ENCODE measurements at places on chromosomes 1 and 21. TPM values are rescaled to one million over a fixed set of nuclear protein-coding genes. Genes with fewer than 3 reads are reported as not detected.

DNA sequence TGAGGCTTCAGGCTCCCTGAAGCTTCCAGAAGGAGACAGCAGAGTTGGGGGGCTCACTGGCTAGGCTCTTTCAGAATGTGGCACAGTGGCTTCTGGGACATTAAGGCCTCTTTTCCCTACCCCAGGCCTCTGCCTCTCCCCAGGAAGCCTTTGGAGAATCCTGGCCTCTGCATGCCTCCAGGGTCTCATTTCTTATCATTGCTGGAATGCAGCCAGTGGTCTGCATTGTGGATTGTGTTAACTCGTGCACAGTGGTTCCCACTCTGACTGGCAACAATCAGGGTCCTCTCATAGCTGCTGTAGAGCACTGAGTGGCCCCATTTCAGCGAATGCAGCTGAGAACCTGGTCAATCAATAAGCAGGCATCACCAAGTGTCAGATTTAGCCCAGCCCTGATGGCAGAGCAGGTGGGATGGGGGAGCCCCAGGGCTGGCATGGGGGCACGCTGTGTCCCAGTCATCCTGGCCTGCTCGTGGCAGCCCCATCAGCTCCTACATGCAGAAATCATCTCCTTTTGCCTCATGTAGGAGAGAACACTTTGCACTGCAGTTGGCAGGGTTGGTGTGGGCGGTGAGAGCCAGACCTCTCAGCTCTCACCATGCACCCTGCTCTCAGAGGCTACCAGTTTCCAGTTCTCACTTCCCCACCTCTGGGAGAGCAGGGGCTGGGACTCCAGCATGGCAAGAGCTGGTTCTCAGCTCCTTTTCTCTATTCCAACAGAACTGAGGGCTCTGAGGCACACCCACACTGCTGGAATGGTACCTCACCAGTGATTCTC is 13.4 kb downstream of the ADORA1 start:
- no peak overlapping the region for H3K27ac ChIP-seq
- H3K36me3 ChIP-seq: no peaks in the 10 kb centered on the region
- H3K27me3 ChIP-seq: no peaks in the 10 kb centered on the region
- no peak for DNase-seq
- no peaks in the 10 kb centered on the region for H3K4me1 ChIP-seq

GRCh38 chr1:18529714-18530113 is 49.0 kb downstream of the KLHDC7A start:
- DNase-seq: no peak
- no peak overlapping the region for H3K4me3 ChIP-seq
- no peaks in the 10 kb centered on the region for H3K36me3 ChIP-seq
- no peaks in the 10 kb centered on the region for H3K27me3 ChIP-seq

GRCh38 chr1:40665335-40666171 is at the start of gene RIMS3:
Gene RIMS3, minus strand, starts transcription at chr1:40665682. Its CDS starts 23,757 bp downstream, at chr1:40641925.
- no peak within 1 kb of the TSS for H3K27ac ChIP-seq
- H3K36me3 ChIP-seq: no peaks in the 10 kb centered on the region
- peak within 1 kb of the TSS; percentile 59 for H3K4me3 ChIP-seq
- no peaks in the 10 kb centered on the region for H3K27me3 ChIP-seq

DNA sequence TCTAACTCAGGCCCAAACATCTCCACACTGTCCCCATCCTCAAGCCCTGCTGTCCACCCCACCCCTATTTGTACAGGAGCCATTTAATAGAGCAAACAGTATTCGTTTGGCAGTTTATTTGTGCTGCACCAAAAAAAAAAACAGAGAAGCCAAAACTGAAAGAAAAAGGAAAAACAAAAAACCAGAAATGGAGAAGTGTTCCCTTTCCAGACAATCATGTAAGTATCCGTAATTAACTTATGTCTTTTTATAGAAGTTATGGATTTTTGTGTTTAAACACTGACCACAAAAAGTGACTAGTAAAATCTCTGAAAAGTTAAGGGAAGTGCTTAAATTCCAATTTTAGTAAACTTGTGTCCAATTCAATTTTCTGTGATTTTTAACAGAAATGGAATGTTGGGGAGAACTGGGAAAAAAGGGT is 40.4 kb upstream of the ZBTB18 start:
- no peak overlapping the region for H3K4me3 ChIP-seq
- no peaks in the 10 kb centered on the region for H3K36me3 ChIP-seq
- H3K27ac ChIP-seq: no peak overlapping the region
- no peaks in the 10 kb centered on the region for H3K4me1 ChIP-seq

DNA sequence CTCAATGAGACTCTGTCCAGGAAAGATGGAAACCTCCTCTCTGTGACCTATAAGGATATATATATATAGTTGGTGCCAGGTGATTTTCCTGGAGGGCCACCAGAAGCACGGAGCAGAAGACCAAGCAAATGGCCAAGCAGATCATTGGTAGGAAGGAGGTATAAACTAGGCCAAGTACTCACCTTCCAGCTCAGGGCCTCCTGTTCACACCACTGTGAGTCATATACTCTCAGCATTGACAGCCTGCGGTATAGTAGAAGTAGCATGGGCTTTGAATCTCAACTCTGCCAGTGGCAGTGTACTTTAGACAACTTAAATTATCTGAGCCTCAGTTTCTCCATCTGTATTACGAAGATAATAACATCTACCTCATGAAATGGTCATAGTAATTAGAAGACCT is 15.4 kb downstream of the IL12RB2 start:
- H3K4me3 ChIP-seq: no peak overlapping the region
- DNase-seq: no peak
- peaks cover 6% of the 10 kb centered on the region for H3K36me3 ChIP-seq
- H3K4me1 ChIP-seq: no peaks in the 10 kb centered on the region
- H3K27me3 ChIP-seq: no peaks in the 10 kb centered on the region
- H3K27ac ChIP-seq: no peak overlapping the region

- no peaks in the 10 kb centered on the region for H3K36me3 ChIP-seq
- no peaks in the 10 kb centered on the region for H3K4me1 ChIP-seq
- DNase-seq: no peak
- H3K27me3 ChIP-seq: no peaks in the 10 kb centered on the region
Measured at GRCh38 chr1:48947761-48948537, 171.3 kb upstream of the BEND5 start.

GRCh38 chr1:30863858-30864604 is 44.5 kb downstream of the SDC3 start:
- no peak for DNase-seq
- no peaks in the 10 kb centered on the region for H3K4me1 ChIP-seq
- no peak overlapping the region for H3K4me3 ChIP-seq
- no peaks in the 10 kb centered on the region for H3K36me3 ChIP-seq
- H3K27me3 ChIP-seq: no peaks in the 10 kb centered on the region
- H3K27ac ChIP-seq: no peak overlapping the region

GRCh38 chr1:171166361-171166760 is 18.7 kb upstream of the FMO2 start:
- no peak overlapping the region for H3K27ac ChIP-seq
- no peaks in the 10 kb centered on the region for H3K4me1 ChIP-seq
- H3K36me3 ChIP-seq: no peaks in the 10 kb centered on the region
- DNase-seq: no peak
- no peak overlapping the region for H3K4me3 ChIP-seq

GRCh38 chr1:15272009-15272781 is 25.2 kb downstream of the FHAD1 start:
- DNase-seq: no peak
- peaks cover 8% of the 10 kb centered on the region for H3K27me3 ChIP-seq
- H3K4me3 ChIP-seq: no peak overlapping the region

DNA sequence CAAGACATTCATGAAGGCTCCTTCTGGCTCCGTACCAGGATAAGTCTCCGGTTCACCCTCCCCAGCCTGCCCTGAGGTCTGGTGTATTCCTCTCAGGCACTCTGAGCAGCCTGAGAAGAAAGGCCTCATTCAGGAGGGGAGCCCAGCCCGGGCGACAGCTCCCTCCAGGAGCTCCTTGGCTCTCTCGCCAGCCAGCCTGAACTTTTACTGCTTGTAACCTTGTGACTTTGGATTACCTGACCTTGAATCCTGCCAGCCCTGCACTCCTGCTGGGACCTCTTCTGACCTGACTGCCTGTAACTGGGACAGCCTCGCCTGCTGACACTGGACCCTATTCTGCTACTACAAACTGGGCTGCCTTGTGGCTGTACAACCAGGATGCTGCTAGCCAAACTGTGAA is 65.8 kb downstream of the CD34 start:
- no peak overlapping the region for H3K4me3 ChIP-seq
- DNase-seq: no peak
- peaks cover 16% of the 10 kb centered on the region for H3K36me3 ChIP-seq
- no peaks in the 10 kb centered on the region for H3K27me3 ChIP-seq
- peaks cover 25% of the 10 kb centered on the region for H3K4me1 ChIP-seq
- H3K27ac ChIP-seq: no peak overlapping the region

DNA sequence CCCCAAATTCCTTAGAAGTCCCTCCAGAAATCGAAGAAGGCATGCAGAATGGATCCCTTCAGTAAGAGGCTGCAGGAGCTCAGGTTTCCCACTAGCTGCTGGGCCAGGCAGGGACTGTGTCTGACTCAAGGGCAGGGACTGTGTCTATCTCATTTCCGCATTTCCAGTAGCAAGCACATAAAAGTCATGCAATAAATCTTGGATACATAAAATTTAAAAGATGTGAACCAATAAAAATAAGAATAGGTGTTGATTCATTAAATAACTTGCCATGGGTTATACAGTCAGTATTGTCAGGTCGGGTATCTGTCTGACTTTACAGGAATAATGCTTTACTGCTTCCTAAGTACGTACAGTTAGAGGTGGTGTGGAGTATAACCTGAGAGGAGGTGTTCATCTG is 15.2 kb downstream of the PM20D1 start:
- no peaks in the 10 kb centered on the region for H3K36me3 ChIP-seq
- no peak overlapping the region for H3K27ac ChIP-seq
- no peaks in the 10 kb centered on the region for H3K4me1 ChIP-seq
- DNase-seq: no peak
- no peaks in the 10 kb centered on the region for H3K27me3 ChIP-seq

GRCh38 chr1:112395256-112395820 is 676 bp upstream of the CTTNBP2NL start:
- peaks cover 36% of the 10 kb centered on the region for H3K4me1 ChIP-seq
- H3K36me3 ChIP-seq: no peaks in the 10 kb centered on the region
- H3K27me3 ChIP-seq: no peaks in the 10 kb centered on the region
- DNase-seq: no peak
- peak overlapping the region; percentile 15 for H3K27ac ChIP-seq
- H3K4me3 ChIP-seq: peak overlapping the region; percentile 87

GRCh38 chr1:61612602-61613001 is 112.3 kb downstream of the TM2D1 start:
- no peak for DNase-seq
- H3K36me3 ChIP-seq: no peaks in the 10 kb centered on the region
- H3K4me3 ChIP-seq: no peak overlapping the region

DNA sequence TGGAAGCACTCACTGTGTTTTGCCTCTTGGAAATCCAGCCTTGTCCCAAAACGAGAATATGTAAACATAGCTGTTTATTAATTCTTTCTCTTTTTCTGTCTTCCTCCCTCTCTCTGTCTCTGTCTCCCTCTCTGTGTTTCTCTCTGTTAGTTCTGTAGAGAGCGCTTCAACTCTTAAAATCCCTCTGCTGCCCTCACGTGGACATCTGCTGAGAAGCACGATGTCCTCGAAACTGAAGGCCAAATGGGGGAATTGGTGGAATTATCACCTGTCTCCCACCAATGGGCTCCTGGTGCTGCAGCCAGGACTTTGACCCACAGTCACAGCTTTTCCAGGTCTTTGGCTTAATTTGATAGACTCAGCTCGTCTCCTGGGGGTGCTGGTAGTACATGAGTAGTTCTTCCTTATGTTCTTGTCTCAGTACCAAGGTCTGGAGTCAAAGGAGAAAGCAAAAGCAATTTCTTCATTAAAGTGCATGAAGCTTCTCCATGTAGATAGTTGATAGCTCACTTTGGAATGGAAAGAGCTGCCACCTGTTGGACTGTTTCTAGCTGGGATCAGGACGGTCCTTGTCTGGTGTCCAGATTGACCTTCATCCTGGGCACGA is 5.5 kb upstream of the GBP6 start:
- peak; percentile 64 for DNase-seq
- no peaks in the 10 kb centered on the region for H3K36me3 ChIP-seq
- H3K4me1 ChIP-seq: peaks cover 20% of the 10 kb centered on the region
- H3K27me3 ChIP-seq: no peaks in the 10 kb centered on the region
- H3K27ac ChIP-seq: no peak overlapping the region

- peak overlapping the region; percentile 84 for H3K27ac ChIP-seq
- peak; percentile 88 for DNase-seq
- H3K4me3 ChIP-seq: peak overlapping the region; percentile 96
- no peaks in the 10 kb centered on the region for H3K36me3 ChIP-seq
- peaks cover 13% of the 10 kb centered on the region for H3K4me1 ChIP-seq
Measured at GRCh38 chr1:150213170-150214098, 22.5 kb downstream of the ANP32E start.

DNA sequence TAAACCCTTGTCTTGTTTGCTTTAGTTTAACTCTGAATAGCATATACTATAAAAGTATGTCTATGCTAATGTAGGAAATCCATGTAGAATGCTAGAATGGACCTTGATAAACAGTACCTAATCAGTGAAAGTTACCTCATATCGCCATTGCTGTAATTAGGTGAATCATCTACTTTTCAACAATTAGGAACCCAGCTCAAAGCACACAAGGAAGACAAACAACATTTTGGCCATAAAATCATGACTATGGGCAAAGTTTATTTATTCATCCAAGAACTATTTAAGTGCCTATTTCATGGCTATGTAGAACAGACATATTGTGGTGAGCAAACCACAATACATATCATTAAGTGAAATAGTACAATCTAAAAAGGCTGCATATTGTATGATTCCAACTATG is 1043.2 kb downstream of the BRINP3 start:
- H3K27ac ChIP-seq: no peak overlapping the region
- H3K36me3 ChIP-seq: no peaks in the 10 kb centered on the region
- no peak overlapping the region for H3K4me3 ChIP-seq
- no peaks in the 10 kb centered on the region for H3K27me3 ChIP-seq

DNA sequence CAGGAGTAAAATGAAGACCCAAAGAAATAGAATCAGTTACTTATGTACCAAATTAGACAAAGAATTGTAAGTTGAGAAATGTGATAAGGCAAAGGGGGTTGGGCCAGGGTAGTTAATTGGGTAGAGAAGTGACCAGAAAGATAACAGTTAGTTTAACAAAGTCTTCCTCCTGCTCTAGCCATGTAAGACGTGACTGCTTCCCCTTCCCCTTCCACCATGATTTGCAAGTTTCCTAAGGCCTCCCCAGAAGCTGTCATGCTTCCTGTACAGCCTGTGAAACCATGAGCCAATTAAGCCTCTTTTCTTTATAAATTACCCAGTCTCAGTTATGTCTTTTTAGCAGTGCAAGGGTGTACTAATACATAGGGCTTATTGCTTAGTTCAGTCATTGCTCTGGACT is 142.0 kb upstream of the PDE4B start:
- no peaks in the 10 kb centered on the region for H3K4me1 ChIP-seq
- no peak overlapping the region for H3K27ac ChIP-seq
- H3K4me3 ChIP-seq: no peak overlapping the region
- DNase-seq: no peak

GRCh38 chr21:32599091-32599490 is 13.1 kb downstream of the CFAP298 start:
- H3K4me1 ChIP-seq: no peaks in the 10 kb centered on the region
- no peak for DNase-seq
- H3K27ac ChIP-seq: no peak overlapping the region
- H3K36me3 ChIP-seq: peaks cover 37% of the 10 kb centered on the region
- no peaks in the 10 kb centered on the region for H3K27me3 ChIP-seq

GRCh38 chr1:91779548-91780021 is 106.4 kb downstream of the TGFBR3 start:
- no peaks in the 10 kb centered on the region for H3K27me3 ChIP-seq
- no peaks in the 10 kb centered on the region for H3K4me1 ChIP-seq
- H3K4me3 ChIP-seq: no peak overlapping the region

Gene MANEAL
- 0.69 TPM for total RNA-seq

Gene PDE4B
- total RNA-seq: 200 TPM

Gene DNTTIP2
- total RNA-seq: 77.0 TPM

Gene LCE2A
- total RNA-seq: not detected

Gene SLC16A4
- not detected for total RNA-seq

Gene KRTAP6-3
- not detected for total RNA-seq

Gene HSPG2
- 3.2 TPM for total RNA-seq

Gene TFF3
- total RNA-seq: not detected

Gene ZNF678
- total RNA-seq: 9.9 TPM

Gene PIGK
- total RNA-seq: 18.4 TPM
